Panc1 (cell line): ENCODE measurements at places on chromosomes 5 and 9.

DNA sequence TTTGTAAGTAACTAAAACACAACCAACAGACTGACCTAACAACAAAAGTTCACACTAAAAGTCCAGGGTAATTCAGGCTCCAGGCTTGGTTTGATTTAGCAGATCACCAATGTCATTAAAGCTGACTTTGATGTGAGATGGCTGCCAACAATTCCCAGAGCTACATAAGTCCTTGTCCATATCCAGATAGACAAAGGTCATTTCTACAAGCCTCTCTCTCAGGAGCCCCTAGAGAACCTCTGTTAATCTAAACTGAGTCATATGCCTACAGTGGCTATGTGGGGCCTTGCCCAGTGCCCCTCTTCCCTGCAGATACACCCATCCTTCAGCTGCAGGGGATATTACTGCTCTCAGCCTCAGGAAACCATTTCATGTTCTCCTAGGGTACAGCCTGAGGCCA, 18.2 kb upstream of the ANP32B start:
- DNase-seq: no peak

DNA sequence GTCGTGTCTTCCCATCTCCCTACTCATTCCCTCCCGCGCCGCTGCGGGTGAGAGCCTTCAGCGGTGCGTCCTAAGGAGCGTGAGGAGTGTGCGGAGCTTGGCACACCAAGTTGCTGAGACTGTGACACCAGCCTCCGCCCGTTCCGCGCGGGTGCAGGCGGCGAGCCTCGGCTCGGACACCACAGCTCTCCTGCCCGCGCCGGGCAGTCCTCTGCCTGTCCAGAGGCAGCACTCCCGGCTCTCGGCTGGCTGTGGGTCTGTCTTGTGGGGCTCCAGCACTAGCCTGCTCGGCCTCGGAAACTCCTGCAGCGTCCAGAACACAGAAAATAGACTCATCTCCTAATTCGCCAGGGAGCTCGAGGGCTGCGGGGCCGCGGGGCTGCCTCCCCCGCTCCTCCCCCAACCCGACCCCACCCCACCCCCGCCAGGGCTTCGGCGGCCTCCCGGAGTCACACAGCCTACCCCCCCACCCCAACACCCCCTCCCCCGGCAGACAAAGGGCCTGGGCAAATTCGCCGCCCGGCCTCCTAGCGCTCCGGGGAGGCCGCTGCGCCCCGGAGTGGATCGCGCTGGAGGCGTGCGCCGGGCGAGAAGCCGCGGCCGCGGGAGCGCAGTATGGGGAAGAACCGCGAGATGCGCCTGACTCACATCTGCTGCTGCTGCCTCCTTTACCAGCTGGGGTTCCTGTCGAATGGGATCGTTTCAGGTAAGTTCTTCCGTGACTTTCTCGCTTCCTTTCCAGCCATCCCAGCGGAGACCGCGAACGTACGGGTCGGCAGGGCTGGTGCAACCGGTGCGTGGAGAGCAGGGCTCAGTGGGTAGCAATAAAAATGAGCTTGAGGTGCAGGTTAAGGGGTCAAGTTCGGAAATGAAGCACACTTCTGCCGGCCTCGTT, at the start of gene ADAMTS19:
Gene ADAMTS19, plus strand, starts transcription at position 522 of the 895 bp plus-strand sequence. Its CDS starts 94 bp downstream, at position 616.
- DNase-seq: no peak

DNA sequence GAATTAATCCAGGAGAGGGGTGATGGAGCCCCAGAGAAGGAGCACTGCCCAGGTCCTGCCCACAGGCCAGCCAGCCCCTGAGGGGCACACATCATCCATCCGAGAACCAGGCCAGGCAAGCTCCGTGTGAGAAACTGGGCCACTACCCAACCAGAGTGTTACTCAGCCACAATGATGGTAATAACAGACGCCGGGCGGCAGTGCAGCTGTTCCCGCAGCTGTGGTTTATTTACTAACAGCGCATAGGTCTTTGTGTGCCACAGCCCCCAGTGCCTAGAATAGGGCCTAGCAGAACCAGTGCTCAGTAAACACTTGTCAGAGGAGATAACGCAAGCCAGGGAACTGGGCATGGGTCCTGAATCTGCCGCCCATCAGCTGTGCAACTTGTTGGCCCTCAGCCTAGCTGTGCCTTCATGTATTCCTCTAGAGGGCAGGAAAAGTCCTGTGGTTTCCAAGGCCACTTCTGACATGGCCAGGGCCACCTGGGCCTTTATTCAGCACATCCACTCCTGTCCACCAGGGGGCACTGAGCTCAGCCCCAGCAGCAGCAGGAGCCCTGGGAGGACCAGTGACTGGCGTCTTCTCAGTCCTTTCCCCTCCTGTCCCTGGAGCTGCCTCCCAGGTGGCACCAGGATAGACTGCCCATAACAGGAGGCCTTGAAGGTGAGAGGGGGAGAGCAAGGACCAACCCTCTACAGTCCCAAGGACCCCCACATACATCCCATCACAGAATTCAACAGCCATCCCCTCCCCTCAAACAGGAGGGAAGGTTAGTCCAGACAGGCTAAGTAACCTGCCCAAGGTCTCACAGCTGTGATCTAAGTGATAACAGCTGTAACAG, 2.1 kb downstream of the MXD3 start:
- DNase-seq: peak; percentile 62

DNA sequence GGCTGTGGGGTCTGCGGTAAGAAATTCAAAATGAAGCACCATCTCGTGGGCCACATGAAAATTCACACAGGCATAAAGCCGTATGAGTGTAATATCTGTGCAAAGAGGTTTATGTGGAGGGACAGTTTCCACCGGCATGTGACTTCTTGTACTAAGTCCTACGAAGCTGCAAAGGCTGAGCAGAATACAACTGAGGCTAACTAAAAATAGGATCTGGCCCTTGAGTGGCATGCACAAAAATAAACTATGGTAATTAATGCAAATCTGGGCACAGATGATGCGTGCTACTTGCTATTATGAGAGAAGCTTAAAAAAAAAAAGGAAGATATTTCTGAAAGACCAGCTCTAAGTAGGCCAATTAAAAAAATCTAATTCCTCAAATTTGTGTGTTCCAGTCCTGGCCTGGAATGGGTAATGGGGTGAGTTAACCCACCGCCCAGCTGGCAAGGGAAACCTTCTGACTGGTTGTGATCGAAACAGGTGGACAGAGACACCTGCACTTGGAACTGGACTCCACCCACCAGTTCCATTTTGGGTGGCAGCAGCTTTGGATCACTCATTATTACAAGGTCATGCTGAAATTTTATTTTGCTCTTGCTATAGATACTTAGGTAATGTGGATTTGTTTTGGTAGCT, 26.6 kb upstream of the ZBTB34 start:
- no peak for DNase-seq

- DNase-seq: no peak
Observed at GRCh38 chr5:133327946-133328401, 276.2 kb downstream of the HSPA4 start.

- no peak for DNase-seq
Observed at GRCh38 chr5:64759960-64760660, 8.4 kb downstream of the SREK1IP1 start.

GRCh38 chr5:167245868-167246267, 1045.6 kb upstream of the WWC1 start:
- DNase-seq: no peak

- no peak for DNase-seq
Observed at GRCh38 chr5:113682497-113683136, 169.1 kb downstream of the YTHDC2 start.

- DNase-seq: no peak
Observed at GRCh38 chr9:116112236-116112635, 41.4 kb upstream of the PAPPA start.

- no peak for DNase-seq
Observed at GRCh38 chr5:17346811-17347210, 129.4 kb downstream of the BASP1 start.

DNA sequence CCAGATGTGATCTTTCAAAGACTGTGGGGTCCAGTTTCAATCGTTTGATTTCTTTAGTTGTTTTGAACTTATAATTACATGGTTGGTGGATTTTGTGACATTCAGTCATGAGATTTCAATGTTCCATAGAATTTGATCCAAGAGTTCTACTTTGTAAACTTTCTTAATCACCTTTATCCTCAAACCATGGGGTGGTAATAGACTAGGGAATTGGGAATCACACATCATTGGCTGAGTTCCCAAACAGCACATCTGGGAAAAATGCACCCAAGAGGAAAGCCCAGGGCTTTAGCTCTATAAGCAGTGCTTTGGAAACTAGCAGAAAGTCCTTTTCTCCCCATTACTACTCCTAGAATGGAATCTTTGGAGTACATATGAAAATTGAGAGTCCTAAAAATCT, 177.6 kb downstream of the NNT start:
- no peak for DNase-seq
